Right atrium auricular region (tissue), 2 donors: ENCODE measurements at places on chromosomes 16 and 17. TPM values are rescaled to one million over a fixed set of nuclear protein-coding genes. Genes with fewer than 3 reads are reported as not detected.

DNA sequence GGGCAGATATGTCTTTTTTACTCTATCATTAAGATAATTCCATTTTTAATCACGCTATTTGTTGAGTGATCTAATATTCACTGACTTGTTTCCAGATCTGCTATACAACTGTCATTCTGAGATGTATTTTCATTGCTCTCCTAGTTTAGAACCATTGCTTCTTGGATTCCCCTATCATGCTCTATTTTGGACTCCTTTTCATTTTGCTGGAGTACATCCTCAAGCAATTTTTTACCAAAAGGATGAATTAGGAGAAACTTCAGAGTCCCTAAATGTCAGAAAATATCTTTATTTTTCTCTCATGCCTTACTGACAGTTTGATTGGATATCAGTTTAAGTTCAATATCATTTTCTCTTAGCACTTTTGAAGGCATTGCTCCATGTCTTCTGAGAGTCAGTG, 9.8 kb downstream of the MT4 start:
- H3K27ac ChIP-seq = no peak overlapping the region
- no peak overlapping the region for H3K4me3 ChIP-seq
- H3K4me1 ChIP-seq = no peaks in the 10 kb centered on the region
- no peak for DNase-seq

- DNase-seq = no peak
- no peak overlapping the region for H3K4me3 ChIP-seq
Observed at GRCh38 chr17:80926591-80927250, 64.9 kb upstream of the CHMP6 start.

- no peak for DNase-seq
- no peaks in the 10 kb centered on the region for H3K27me3 ChIP-seq
- H3K27ac ChIP-seq = peak overlapping the region; percentile 37
- no peaks in the 10 kb centered on the region for H3K4me1 ChIP-seq
- H3K4me3 ChIP-seq = no peak overlapping the region
- peaks cover 45% of the 10 kb centered on the region for H3K36me3 ChIP-seq
Observed at GRCh38 chr16:56480776-56481467, 29.6 kb downstream of the OGFOD1 start.

- no peak overlapping the region for H3K27ac ChIP-seq
- no peak for DNase-seq
- H3K27me3 ChIP-seq = no peaks in the 10 kb centered on the region
- no peak overlapping the region for H3K4me3 ChIP-seq
Observed at GRCh38 chr16:86794216-86794864, 216.0 kb downstream of the FOXL1 start.

DNA sequence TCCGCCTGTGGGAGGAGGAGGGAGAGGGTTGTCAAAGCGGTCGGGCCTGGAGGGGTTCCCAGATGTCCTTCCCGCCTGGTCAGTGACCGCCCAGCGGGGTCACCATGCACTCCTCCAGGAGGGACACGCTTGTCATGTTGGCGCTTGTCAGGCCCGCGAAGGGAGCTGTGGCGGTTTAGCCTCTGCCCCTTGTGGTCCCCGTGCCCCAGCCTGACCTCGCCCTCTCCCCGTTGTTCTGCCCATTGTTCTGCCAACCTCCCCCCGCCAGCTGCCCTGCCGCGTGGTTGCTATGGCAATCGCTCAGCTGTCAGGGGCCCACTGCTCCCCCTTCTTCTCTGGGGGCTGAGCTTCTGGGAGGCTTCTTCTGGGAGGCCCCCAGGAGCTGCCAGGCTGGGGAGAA, 146.4 kb upstream of the CIBAR2 start:
- H3K36me3 ChIP-seq = no peaks in the 10 kb centered on the region
- DNase-seq = no peak
- no peak overlapping the region for H3K27ac ChIP-seq
- H3K27me3 ChIP-seq = no peaks in the 10 kb centered on the region
- H3K4me1 ChIP-seq = no peaks in the 10 kb centered on the region

- no peaks in the 10 kb centered on the region for H3K27me3 ChIP-seq
- H3K36me3 ChIP-seq = no peaks in the 10 kb centered on the region
- no peak overlapping the region for H3K4me3 ChIP-seq
- no peak for DNase-seq
- H3K4me1 ChIP-seq = peaks cover 20% of the 10 kb centered on the region
Observed at GRCh38 chr17:81371910-81372760, 23.1 kb upstream of the BAHCC1 start.

DNA sequence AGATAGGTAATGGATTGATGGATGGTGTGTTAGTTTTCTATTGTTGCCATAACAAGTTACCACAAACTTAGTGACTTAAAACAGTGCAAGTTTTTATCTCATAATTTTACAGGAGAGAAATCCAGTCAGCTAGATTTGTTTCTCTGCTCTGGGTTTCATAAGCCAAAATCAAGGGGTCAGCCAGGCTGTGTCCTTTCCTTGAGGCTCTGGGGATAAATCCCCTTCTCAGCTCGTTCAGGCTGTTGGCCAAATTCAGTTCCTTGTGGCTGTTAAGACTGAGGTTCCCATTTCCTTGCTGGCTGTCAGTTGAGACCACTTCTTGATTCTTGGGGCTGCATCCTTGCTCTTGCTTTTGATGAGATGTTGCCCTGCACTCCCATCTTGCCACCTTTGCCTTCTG, 204.9 kb upstream of the CDH13 start:
- DNase-seq = no peak
- no peaks in the 10 kb centered on the region for H3K27me3 ChIP-seq
- H3K27ac ChIP-seq = no peak overlapping the region
- H3K4me3 ChIP-seq = no peak overlapping the region
- no peaks in the 10 kb centered on the region for H3K4me1 ChIP-seq

GRCh38 chr17:62109378-62109902, 44.4 kb upstream of the MED13 start:
- no peaks in the 10 kb centered on the region for H3K36me3 ChIP-seq
- no peaks in the 10 kb centered on the region for H3K4me1 ChIP-seq
- no peaks in the 10 kb centered on the region for H3K27me3 ChIP-seq
- no peak overlapping the region for H3K4me3 ChIP-seq
- no peak for DNase-seq
- no peak overlapping the region for H3K27ac ChIP-seq

GRCh38 chr16:53620476-53620875, 83.2 kb downstream of the RPGRIP1L start:
- DNase-seq = no peak
- no peaks in the 10 kb centered on the region for H3K36me3 ChIP-seq
- no peaks in the 10 kb centered on the region for H3K27me3 ChIP-seq
- no peak overlapping the region for H3K27ac ChIP-seq
- H3K4me3 ChIP-seq = no peak overlapping the region
- no peaks in the 10 kb centered on the region for H3K4me1 ChIP-seq

DNA sequence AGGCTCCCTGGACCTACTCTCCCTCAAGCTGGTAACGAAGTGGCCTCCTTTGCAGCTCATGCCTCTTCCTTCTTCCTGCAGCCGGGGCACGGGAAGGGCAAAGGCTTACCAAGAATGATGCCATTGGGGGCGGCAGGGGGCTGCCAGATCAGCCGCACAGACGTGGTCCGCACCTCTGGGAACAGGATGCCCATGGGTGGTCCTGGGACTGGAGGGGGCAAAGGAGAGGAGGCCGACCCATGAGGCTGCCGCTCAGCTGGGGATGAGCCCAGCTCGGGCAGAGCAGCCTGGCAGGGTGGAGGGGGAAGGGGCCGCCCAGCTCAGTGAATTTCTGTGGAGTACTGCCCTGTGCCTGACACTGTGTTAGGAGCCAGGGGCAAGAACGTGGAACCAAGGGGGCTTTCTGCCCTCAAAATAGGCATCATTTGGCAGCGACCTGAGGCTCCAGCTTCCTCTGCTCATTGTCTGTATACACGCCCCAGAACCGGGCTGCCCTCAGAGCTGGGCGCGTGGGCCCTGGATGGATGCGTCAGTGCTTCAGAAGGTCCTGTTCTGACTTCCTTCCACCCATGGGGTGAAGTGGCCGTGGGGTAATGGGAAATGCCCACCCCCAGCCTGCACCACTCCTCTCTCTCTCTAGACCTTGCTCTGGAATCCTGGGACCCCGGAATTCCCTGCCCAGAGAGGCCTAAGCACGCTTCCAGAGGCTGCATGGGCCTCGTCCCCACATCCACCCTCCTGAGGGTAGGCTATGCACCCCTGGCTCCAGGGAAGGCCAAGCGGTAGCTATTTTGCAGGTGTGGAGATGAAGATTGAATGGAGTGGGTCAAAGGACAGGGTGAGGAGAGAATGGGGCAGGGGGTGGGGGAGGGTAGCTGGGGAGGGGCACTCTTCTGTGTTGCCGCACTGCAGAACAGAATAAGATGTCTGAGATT, 79.8 kb upstream of the CDC42EP4 start:
- H3K4me3 ChIP-seq = no peak overlapping the region
- H3K4me1 ChIP-seq = no peaks in the 10 kb centered on the region
- H3K27ac ChIP-seq = no peak overlapping the region
- H3K27me3 ChIP-seq = no peaks in the 10 kb centered on the region

DNA sequence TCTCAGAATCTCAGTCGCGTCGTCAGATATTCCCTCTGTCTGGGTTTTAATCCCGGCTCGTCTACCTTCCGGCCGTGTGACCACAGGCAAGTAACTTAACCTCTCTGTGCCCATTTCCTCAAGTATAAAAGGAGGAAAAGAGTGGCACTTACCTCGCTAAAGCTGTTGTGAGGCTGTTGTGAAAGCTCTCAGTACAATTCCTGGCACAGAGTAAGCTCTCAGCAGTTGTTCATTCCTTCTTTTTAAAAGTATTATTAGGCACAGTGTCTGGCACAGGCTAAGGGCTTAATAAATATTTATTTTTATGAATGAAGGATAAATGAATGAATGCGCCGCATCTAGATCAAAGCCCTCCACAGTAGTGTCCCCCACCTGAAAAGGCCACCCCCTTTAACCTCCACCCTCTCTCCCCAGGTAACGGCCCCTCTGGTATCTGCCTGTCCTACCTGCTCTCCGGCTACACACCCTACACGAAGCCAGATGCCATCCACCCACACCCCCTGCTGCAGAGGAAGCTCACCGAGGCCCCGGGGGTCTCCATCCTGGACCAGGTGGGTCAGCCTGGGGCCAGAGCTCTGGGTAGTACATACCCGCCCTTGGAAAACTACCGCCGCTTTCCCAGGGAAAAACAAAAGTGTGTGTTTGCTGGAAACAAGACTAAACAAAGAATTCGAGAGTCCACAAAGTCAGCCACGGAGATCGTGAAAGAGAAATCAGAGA, 6.0 kb downstream of the OSGIN1 start:
- H3K27me3 ChIP-seq = no peaks in the 10 kb centered on the region
- H3K4me3 ChIP-seq = no peak overlapping the region
- peaks cover 27% of the 10 kb centered on the region for H3K36me3 ChIP-seq
- peak overlapping the region; percentile 1 for H3K27ac ChIP-seq

DNA sequence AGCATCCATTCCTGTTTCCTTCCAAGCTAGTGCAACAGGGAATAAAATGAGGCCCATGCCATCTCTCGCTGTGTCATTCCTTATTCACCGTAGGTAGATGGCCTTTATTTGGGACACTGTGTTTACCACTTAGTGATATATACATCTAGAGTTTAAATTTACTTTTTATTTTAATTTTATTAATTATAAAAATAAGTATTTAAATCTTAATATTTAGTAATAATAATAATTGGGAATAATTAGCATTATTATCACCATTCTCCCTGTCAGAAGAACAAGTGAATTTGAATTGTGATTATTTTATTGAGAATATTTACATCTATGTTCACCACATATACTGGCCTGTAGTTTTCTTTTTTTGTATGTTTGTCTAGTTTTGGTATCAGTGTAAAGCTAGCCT, 692.9 kb upstream of the KIF2B start:
- no peak overlapping the region for H3K27ac ChIP-seq
- H3K27me3 ChIP-seq = no peaks in the 10 kb centered on the region
- no peaks in the 10 kb centered on the region for H3K36me3 ChIP-seq
- no peaks in the 10 kb centered on the region for H3K4me1 ChIP-seq

GRCh38 chr16:70646260-70647241, at the start of gene IL34:
TSS of gene IL34 (plus strand) at chr16:70646559. CDS start at chr16:70646948, 389 bp downstream.
- DNase-seq = no peak
- no peak within 1 kb of the TSS for H3K4me3 ChIP-seq
- H3K4me1 ChIP-seq = peaks cover 9% of the 10 kb centered on the region
- H3K27ac ChIP-seq = peak within 1 kb of the TSS; percentile 16
- no peaks in the 10 kb centered on the region for H3K36me3 ChIP-seq

DNA sequence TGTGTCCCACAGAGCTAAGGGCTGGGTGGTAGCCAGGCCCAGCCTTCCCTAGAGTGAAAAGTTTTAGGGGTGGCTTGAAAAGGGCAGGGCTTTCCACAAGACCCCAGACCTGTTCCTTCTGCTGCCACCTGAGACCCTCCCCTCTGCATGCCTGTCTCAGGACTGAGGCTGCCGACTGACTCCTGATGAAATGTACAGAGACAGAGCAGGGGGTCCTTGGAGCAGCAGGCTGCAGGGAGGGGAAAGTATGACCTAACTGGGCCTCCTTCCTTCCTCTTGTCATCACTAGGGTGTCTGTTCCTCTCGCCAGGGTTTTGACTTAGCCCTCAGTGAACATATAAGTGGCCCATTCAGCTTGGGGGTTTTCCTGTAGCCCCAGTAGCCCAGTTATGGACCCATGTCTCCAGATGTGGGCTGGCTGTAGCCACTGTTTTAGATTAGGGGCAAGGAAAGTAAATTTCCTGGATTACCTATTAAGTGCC, 14.9 kb upstream of the NFATC3 start:
- H3K36me3 ChIP-seq = no peaks in the 10 kb centered on the region
- no peaks in the 10 kb centered on the region for H3K4me1 ChIP-seq
- H3K27me3 ChIP-seq = no peaks in the 10 kb centered on the region
- H3K4me3 ChIP-seq = no peak overlapping the region
- DNase-seq = no peak

- no peaks in the 10 kb centered on the region for H3K36me3 ChIP-seq
- no peak overlapping the region for H3K27ac ChIP-seq
- no peaks in the 10 kb centered on the region for H3K4me1 ChIP-seq
- no peak for DNase-seq
- H3K4me3 ChIP-seq = no peak overlapping the region
Observed at GRCh38 chr17:8924595-8924994, 40.9 kb downstream of the PIK3R5 start.

- peaks cover 3% of the 10 kb centered on the region for H3K4me1 ChIP-seq
- no peak overlapping the region for H3K4me3 ChIP-seq
Observed at GRCh38 chr16:89904606-89905510, 13.8 kb upstream of the MC1R start.

DNA sequence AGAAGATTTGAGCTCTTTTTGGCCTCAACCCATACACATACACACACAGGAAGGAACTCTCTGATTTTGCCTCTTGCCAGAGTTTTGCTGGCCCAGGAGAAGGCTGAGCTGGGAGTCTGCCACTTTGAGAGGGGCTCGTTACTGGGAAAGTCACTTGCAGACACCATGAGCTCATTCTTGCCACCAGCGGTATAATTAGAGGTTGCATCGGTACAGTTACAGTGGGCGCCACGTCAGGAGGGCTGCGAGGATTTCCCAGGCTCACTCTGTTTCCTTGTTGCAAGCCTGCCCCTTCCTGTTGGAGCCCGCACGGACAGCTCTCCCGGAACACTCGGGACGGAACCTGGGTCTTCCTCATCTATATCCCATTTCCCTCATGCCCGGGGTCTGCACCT, 3.1 kb upstream of the SDK2 start:
- no peak overlapping the region for H3K27ac ChIP-seq
- no peak for DNase-seq
- no peak overlapping the region for H3K4me3 ChIP-seq
- H3K36me3 ChIP-seq = no peaks in the 10 kb centered on the region
- no peaks in the 10 kb centered on the region for H3K27me3 ChIP-seq
- H3K4me1 ChIP-seq = peaks cover 27% of the 10 kb centered on the region

- H3K27ac ChIP-seq = no peak overlapping the region
- peaks cover 83% of the 10 kb centered on the region for H3K36me3 ChIP-seq
- DNase-seq = no peak
- H3K4me3 ChIP-seq = no peak overlapping the region
- no peaks in the 10 kb centered on the region for H3K27me3 ChIP-seq
Observed at GRCh38 chr17:2700030-2700490, 11.5 kb downstream of the CLUH start.

The DPEP3 gene
- total RNA-seq = not detected

The SOX9 gene
- 7.0 TPM for total RNA-seq

The B9D1 gene
- 24.6 TPM for total RNA-seq

The KRT9 gene
- total RNA-seq = not detected

The ARL4D gene
- total RNA-seq = 5.5 TPM

The BOLA2B gene
- total RNA-seq = 187 TPM

The TP53I13 gene
- total RNA-seq = 48.8 TPM

The DPEP2 gene
- 1.6 TPM for total RNA-seq

The CLEC3A gene
- not detected for total RNA-seq
